ENCODE measurements at places on chromosomes 16 and 17.

- no peak for DNase-seq
Observed at GRCh38 chr16:1687427-1688316, 9.6 kb downstream of the JPT2 start.

GRCh38 chr17:8187517-8188262 lies 2.3 kb downstream of the BORCS6 start:
- peak; percentile 95 for DNase-seq

DNA sequence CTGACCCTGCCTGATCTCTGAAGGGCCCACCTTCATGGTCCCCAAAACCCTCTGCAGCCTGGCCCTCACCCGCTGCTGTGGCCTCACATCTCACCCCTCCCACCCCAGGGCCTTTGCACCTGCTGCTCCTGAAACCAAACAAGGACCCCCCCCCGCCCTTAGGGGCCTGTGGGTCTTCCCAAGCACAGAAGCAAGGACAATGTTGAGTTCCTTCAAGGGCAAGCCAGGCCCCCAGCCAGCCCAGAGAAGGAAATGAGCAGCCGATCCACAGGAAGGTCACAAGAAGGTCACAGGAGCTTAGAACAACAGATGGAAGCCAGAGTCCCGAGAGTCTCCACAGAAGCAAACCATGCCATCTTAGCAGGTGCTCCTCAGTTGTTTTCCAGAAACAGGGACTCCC lies 493 bp upstream of the PDE6G start:
- no peak for DNase-seq

- no peak for DNase-seq
Observed at GRCh38 chr16:4298761-4299522, 16.9 kb upstream of the GLIS2 start.

DNA sequence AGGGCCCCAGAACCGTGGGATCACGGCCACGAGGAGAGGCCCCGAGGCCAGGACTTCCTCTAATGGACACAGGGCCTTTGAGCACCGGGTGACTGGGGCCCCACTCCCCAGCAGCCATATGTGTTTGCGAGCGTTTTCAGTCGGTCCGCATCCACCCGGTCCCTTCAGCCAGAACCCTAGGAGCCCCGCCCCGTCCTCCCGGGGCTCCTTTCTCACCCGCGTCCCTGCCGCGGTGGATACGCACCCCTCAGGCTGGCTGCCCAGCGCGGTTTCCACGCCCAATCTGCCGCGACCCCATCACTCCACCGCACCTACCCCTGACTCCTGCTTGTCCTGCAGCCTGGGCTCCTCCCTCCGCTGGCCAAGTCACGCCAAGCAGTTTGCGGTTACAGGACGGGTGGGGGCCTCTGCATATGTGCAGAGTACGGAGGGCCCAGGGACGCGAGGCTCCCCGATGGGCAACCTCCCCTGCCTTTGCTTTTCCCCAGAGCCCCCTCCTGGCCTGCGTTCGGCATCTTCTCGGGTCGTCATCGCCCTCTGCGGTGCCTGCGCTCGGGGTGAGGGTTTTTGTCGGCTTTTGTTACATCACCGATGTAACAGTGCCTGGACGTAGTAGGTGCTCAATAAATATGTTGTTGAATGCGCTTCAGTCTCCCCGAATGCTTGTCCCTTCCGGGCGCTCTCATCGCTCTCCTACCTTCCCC lies 1.0 kb upstream of the TTYH2 start:
- peak; percentile 44 for DNase-seq

DNA sequence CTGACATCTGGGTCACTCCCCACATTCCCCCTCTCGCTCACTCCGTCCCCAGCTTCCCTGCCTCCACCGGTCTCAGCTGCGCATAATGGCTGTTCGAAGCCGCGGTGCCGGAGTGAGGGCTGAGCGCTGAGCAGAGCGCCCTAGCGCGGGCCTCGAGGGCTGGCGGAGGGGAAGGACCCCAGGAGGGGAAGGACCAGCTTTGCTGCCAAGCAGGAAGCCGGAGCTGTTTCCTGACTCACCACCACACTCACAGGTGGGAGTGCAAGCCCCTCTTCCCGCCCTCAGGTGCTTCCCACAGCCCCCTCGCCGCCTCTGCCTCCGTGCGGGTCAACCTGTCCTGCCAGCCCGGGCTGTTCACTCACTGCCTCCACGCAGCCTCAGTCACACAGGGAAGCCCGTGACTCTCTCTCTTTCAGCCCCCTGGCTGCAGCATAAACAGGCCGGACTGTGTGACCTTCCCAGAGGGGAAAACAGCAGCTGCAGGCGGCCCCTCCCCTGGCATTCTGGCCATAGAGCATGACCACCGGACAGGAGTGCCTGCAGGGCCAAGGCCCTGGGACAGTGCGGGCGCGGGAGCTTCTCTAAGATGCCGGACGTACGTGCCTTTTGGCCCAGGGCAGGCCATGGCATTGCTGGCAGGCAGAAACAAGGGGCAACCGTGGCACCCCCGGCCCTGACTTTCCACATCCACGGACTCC lies 23.7 kb downstream of the SLC43A2 start:
- no peak for DNase-seq

- no peak for DNase-seq
Observed at GRCh38 chr16:72798264-72798663, 249.7 kb downstream of the ZFHX3 start.

- DNase-seq: no peak
Observed at GRCh38 chr17:38464723-38465390, 36.6 kb downstream of the ARHGAP23 start.

DNA sequence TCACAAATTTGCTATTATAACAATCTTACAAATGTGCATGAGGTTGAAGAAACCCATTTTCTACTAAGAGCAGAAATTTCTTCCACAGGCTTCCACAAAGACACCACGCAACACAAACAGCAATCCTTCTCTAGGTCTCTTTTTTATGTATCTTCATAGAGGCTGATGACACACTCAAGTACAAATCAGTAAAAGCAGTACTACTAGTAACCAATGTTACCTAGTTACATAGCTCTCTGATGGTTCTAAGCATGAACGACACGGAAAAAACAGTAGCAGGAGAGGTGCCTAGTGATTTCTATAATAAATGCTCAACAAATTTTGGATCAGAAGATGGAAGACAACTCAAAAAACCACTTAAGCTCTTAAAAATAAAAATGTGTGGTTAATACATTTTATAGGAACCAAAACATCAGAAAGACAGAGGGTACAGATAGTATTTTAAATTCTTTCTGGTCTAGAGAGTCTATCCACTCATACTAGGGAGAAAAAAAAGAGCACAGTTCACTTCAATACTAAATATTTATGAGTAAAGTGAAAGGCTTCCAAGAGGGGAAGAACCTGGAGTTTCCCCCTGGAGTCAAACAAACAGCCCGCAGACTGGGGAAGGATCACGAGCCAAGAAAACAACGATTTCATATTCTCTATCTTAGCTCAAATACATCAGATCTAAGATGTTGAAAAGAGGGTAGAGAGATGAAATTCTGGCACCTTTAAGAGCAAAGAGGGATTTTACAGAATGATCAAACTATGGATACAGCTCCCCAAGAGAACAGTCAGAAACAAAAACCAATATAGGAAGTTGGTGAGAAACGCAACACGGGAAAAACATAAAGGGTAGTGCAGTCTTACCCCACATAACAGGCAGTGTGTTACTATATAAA lies 40.2 kb downstream of the SMG6 start:
- no peak for DNase-seq

GRCh38 chr17:78357177-78357586 lies 2.7 kb downstream of the SOCS3 start:
- no peak for DNase-seq

Data from stimulated activated CD4-positive, alpha-beta T cell treated with anti-CD3 and anti-CD28 coated beads, Interleukin-2, amount 100 ng/mL, for 24 hours (primary cell).